ENCODE measurements at places on chromosomes 4 and X. TPM values are rescaled to one million over a fixed set of nuclear protein-coding genes. Genes with fewer than 3 reads are reported as not detected.

XPNPEP2 gene
- total RNA-seq = not detected

GAB3 gene
- total RNA-seq = 13.9 TPM

STARD8 gene
- 9.9 TPM for total RNA-seq

SORCS2 gene
- total RNA-seq = not detected

MAGEB4 gene
- total RNA-seq = not detected

F11 gene
- not detected for total RNA-seq
